ENCODE measurements at places on chromosomes 11 and 22.
A peak's percentile ranks its signal among the peaks of the same experiment; 100 is the strongest.

DNA sequence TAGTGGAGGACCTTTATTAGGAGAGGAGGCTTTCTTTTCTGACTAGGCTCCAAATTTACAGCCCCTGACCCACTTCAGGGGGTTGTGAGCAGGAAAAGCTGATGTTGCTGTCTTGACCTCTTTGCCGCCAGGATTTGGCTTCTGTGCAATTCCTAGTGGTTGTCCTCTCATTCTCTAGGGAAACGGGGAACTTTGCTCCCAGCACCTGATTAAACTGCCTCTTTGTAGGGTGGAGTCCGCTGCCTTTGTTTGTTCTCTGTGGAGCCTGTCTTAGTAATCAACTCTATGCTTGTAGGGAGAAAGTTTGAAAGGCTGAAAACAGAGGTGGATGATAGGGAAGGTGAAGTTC, 16.3 kb downstream of the CTNND1 start:
- DNase-seq: peak; percentile 50

- DNase-seq: no peak
These were observed 109.4 kb downstream of the RCN1 start for GRCh38 chr11:32200136-32200847.

- DNase-seq: no peak
These were observed 83.7 kb downstream of the CADM1 start for GRCh38 chr11:115420505-115420904.

DNA sequence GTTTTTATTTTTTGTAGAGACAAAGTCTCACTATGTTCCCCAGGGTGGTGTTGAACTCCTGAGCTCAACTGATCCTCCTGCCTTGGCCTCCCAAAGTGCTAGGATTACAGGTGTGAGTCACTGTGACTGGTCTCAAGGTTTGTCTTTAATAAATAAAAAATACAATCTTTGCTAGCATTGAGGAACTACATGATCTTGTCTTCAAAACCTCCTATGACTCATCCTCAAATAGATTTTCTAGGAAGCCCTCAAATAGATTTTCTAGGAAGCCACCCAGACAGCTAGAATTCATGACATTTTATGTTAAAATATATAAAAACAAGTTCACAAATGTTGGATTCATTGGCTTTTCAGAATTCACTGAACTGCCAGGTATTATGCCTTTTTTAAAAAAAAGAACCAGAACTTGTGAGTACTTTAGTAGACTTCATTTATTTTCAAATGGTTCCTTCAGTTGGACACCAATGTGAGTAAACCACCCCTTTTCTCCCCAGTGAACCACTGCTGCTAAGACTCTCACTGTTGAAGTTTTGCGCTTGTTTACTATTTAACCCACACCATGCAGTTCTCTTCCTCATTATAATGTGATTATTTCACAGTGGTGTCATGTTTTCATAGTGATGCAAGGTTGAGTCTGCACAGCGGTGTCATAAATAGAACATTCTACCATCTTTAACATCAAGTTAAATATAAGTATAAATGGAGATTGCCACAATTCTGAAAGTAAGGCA, 303.9 kb downstream of the CASP12 start:
- no peak for DNase-seq

GRCh38 chr11:33476945-33477606, 219.9 kb downstream of the HIPK3 start:
- DNase-seq: no peak

GRCh38 chr11:31882951-31883392, 71.8 kb upstream of the PAX6 start:
- no peak for DNase-seq

DNA sequence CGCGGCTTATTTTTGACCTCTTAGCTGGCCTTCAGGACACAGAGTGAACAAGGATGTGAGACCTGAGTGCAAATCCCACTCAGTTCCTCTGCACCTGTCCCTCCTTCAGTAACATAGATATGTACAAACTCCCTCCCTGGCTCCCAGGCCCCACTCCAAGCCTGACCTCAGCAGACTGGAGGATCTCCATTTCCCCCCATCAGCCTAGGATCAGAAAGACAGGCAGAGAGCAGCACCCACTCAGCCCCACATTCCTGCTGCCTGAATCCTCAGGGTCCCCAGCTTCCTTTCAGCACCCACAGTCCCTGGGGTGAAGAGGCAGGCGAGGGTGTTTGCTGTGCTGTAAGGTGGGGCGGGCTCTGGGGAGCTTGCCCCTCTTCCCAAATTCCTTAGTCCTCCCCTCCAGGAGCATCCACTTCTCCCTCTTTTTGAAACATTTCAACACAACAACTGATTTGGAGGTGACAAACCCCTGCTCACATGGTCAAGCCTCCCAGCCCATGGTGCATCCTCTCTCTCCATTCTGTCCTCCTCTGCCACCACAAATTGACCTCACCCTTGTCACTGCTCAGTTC, 151.1 kb downstream of the FEZ1 start:
- DNase-seq: no peak

Measured in mucosa of descending colon (tissue), 3 donors.